ENCODE measurements at places on chromosomes 16 and 17. TPM values are rescaled to one million over a fixed set of nuclear protein-coding genes. Genes with fewer than 3 reads are reported as not detected.
A peak's percentile ranks its signal among the peaks of the same experiment; 100 is the strongest.

GRCh38 chr17:21241564-21241963, 11.6 kb downstream of the NATD1 start:
- ATAC-seq = no peak

DNA sequence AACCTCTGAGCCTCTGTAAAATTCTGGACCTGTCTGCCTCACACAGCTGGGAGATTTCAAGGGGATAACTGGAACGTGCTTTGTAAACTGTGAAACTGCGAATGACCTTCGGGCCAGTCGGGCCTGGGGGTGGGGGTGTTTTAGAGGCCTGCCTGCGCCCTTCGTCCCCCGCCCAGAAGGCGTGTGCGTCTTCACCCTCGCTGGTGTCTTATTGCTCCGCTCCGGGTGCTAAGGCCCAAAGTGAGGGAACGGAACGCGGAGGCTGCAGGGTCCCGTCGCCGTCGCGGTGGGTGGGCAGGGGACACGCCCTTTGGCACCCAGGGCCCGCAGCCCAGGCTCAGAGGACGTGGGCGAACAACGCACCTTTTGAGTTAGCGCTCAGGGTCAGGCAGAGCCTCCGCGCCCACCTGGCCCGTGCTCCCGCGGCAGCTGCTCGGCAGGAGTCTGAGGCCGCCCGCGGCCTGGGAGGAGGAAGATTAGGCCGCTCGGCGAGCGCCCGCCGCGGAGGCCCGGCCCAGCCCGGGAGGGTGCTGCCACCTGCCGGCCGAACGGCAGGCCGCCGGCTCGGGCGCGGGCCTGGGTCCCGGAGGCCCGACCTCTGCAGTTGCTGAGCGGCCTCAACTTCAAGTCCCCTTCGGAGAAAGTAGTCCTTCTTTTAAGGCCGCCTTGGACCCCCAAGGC, 29.7 kb downstream of the DCAKD start:
- peak; percentile 77 for ATAC-seq

DNA sequence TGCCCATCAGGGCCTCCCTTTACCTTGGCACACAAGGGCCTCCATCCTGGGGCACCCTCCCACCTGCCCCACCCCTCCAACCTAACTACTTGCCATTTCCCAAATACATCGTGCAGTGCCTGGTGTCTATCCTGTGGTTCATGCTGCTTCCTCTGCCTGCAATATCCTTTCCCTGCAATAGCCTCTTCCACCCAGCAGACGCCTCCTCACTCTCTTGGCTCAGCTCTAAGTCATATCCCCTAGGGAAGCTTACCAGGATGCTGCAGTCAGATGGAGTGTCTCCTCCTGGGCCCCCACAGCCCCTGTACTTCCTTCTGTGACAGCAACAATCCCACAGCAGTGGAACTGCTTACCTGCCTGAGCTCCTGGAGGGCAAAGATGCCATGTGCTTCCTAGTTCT, 36.7 kb downstream of the CCDC182 start:
- ATAC-seq = no peak

DNA sequence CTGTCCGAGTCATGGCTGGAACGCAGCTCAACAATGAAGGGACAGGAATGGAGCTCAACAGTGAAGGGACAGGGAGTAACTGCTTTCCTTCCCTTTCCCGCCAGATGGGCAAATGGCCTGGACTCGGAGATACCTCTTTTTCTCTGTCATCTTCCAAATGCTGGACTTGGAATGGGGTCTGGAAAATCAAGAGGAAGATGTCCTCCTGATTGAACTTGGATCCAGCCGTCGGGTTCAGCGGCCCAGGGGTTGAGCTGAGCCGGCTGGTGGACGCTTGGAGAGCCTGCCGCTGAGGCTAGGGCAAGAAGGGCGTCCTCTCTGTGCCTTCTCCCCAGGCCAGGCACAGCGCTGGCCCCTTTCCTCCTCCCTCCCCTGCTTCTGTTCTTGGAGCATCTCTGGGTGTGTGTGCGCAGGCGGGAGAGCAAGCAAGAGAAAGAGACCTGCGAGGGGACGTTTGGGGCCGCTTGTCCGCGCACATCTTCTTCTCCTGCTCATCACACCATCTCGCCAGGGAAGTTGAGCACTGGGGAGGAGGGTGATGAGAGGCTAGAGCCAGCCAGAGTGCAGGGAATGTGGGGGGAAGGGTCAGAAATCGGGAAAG, 6.6 kb downstream of the NEUROD2 start:
- no peak for ATAC-seq

DNA sequence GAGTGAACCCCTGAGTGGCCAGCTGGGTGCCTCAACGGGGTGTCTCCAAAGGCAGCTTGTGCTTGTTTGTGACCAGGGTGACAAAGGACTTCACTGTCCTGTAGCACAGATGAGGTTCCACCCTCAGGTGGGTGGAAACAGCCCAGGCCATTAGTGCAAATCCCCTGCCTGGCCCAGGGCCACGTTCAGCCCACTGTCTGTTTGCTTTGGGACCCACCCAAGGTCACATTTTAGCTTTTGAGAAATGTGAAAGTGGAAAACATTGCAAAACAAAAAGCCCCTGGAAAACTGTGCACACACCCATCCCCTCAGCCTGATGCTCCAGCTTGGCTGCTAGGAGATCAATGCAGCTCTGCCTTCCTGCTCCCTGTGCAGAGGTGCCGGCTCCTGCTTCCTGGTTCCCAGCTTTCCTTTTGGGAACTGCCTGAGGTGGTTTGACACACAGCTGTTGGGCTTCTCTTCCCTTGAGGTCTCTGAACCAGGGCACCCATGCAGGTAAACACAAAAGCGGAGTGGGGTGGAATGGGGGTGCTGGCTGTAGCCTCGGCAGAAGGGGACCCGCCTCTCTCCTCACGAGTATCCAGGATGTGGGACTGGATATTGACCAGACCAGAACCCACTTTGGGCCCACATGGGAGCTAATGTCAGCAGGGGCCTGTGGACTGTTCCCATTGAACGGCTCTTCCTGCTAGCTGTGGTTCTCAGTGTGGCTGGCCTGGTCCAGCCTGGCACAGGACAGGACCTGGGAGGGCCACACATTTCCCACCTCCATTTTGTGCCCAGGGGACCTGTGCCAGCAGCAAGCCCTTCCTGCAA, 7.9 kb upstream of the SPHK1 start:
- peak; percentile 10 for ATAC-seq

DNA sequence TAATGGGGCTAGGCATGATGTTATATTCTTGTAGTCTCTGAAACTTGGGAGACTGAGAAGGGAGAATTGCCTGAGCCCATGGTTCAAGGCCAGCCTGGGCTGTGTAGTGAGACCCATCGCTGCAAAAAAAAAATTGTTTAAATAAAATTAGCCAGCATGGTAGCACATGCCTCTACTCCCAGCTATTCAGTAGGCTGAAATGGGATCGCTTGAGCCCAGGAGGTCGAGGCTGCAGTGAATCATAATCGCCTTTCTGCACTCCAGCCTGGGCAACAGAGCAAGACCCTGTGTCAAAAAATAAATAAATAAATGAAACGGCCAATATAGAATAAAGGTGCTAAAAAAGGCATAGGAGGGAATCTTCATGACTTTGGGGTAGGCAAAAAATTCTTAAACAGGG, 13.9 kb upstream of the SLX4 start:
- ATAC-seq = no peak

DNA sequence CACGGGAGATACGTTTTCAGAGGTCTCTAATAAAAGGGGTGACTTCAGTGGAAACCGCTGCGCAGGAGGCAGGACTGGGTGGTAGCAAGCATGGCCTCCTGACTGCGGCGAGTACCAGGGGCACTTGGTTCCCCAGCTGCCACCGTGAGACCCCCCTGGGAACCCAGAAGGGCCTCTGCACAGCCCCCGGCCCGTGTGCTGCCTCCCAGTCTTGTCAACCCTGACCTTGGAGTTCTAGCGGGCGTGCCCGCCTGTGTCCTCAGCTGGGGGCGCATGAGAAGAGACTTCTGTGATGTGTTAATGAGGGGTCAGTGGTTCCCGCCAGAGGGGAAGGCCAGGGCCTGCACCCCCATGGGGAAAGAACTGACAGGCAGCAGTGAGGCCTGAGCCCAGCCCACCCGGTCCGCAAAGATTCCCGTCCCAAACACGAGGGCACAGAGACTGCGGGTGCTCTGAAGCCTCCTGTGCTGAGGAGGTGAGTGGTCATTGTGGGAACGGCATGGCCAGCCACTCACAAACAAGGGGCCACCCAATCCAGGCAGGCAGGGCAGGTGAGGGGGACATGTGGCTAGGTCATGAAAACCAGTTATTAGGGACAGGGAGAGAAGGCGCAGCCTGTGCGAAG, 9.4 kb downstream of the ZNF276 start:
- ATAC-seq = no peak

DNA sequence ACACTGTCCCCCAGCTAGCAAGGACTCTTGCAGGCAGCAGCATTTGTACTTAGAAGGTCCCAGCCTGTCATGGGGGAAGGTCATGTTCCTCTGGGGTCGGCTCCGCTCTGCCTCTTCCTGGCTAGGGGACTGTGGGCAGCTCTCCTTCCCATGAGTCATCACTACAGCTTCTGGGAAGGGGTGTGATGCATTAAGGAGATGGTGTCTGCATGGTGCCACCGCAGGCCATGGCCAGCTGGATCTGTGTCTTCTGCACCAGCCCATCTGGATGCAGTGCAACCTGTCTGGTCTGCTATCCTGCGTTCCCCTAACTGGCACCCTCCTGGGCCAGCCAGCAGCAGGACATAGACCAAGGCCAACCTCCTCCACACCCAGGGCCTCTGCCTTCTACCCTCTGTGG, 6.3 kb downstream of the STARD3 start:
- ATAC-seq = peak; percentile 43

DNA sequence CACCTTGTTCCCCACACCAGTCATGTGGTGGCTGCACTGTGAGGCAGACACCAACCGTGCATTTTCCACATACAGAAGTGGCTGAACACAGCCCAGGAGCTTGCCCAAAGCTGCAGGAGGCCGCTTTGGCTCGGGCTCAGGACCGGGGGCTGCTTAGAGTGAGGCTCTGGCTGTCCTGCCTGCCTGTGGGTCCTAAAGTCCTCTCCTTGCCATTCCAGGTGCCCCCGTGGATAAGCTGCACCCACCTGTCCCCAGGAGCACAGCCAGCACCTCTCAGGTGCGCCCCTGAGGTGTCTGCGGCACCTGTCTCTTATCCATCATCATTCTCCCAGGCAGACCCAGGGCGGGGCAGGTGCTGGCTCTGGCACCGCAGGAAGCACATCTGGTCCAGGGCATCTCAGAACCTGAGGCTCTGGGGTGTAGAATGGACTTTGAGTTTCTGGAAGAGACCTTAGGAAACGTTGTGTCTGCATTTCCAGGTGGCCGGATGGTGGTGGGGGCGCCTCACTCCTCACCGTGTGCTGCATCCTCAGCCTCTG, 180.5 kb upstream of the ZNF469 start:
- ATAC-seq = no peak

DNA sequence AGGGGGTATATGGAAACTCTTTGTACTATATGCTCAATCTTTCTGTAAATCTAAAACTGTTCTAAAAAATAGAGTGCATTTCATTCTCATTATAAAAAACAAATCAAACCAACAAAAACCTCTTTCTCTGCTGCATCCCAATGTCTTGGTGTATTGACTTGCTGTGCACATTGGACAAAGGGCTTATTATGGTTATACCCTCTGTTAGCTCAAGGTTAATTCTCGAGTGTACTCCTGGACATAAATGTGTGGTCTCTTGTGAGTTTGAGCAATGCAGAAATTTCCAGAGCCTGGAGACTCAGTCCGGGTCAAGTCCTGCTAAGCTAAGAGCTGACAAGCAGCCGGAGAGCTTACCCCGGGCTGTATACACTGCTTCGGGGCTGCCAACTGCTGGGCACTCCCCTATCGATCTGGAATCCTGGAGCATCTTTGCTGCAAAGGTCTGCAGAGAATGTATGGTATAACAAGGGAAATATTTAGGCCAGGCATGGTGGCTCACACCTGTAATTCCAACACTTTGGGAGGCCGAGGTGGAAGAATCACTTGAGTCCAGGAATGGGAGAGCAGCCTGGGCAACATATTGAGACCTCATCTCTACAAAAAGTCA, 66.2 kb upstream of the BRD7 start:
- no peak for ATAC-seq

DNA sequence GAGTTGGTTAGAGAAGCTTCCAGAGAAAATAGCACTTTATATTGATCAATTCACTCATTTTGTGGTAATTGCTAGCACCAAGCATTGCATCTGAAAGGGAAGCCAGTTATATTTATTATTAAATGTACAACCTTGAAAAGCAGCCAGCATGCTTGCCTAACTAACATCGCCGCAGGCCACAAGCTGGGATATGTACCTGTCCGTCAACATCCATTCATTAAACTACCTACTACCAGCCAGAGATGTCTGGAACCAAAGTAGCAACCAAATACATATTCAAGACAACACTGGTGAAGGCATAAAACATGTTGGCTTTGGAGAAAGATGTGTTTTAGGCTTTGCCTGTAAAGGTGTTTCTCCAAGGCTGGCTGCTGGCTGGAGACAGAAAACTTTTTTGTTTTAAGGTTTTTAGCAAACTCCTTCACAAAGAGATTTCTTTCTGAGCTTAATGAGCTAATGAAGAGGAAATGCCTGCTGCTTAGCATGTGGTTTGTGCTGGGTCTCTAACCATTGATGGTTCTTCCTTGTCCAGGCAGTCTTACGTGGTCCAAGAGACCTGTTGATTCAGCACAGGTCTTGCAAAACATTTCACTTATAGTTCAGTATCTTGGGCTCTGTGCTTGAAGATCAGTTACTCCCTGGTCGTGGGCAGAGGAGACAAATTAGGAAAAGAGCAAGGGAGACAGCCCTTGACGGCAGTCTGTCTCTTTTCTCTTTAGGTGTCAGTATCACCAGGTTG, 3.1 kb downstream of the ITPRIPL2 start:
- ATAC-seq = no peak

DNA sequence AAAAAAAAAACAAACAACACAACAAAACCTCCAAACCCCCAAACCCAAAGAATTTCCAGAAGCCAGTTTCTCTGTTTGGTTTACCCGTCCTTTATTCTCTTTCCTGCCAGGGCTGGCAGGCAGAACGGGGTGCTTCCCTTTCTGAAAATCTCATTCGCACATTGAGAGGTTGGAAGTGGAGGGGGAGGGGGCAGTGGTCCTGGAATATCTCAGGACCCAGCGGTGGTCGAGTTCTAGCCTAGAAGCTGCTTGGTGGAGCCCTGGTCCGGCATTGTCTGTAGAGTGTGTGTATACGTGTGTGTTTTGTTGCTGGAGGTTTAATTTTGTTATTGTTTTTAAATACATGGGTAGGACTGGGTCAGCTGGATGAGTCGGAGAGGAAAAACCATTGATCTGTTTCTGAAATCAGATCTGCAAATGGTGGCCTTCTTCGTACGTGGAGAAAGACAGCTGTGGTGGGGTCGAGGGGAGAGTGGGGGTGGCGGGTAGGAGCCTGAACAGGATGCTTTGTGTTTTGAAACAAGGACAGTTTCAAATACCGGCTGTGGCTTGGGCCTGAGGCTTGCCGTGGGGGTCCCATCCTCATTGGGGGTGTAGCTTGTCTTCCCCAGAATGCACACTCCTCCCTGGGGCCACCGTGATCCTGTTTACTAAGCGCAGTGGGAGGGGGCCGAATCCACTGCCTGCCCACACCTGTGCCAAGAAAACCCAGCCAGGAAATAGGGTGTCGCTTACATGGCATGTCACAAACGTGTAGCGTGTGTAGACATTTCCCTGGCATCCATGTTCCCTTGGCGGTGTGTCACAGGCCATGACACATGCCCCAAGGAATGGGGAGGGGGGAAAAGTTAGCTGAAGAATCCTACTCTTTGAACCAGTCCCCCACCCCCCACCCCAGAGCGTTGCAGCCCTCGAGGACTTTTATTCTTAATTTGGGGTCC, 1.6 kb downstream of the CMIP start:
- ATAC-seq = peak; percentile 57

The MT1M gene
- total RNA-seq = 2.0 TPM

The BAIAP3 gene
- total RNA-seq = 2.0 TPM

The ITGAD gene
- not detected for total RNA-seq

The CNTNAP4 gene
- total RNA-seq = not detected

The SOX8 gene
- 0.16 TPM for total RNA-seq

The GNAO1 gene
- total RNA-seq = 0.64 TPM

The KCNH6 gene
- not detected for total RNA-seq

The PITPNM3 gene
- total RNA-seq = 20.1 TPM

The SRCIN1 gene
- 6.6 TPM for total RNA-seq

The MEIOB gene
- total RNA-seq = not detected
